Astrocyte (in vitro differentiated cells and primary cell): ENCODE measurements at places on chromosomes 16 and 17.

- DNase-seq, result peak; percentile 37
These were observed 324.7 kb downstream of the BCAS3 start for GRCh38 chr17:61002316-61002736.

DNA sequence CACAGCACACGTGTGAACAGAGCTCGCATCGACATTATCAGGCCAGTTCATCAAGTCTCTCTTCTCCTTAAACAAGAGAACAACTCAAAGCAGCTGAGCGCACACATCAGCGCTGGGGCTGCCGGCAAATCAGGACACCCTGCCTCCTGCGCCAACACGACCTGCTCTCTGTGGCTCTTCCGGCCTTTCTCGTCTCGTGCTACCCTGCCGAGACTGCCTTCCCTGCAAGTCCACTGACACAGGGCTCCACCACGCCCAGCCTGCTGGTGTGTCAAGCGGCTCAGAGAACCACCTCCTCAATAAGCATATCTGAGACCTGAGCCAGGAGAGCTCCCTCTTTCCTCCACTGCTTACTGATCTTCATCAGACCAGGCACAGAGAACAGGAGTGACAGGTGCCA lies 96.9 kb downstream of the ZNF778 start:
- DNase-seq, result no peak

DNA sequence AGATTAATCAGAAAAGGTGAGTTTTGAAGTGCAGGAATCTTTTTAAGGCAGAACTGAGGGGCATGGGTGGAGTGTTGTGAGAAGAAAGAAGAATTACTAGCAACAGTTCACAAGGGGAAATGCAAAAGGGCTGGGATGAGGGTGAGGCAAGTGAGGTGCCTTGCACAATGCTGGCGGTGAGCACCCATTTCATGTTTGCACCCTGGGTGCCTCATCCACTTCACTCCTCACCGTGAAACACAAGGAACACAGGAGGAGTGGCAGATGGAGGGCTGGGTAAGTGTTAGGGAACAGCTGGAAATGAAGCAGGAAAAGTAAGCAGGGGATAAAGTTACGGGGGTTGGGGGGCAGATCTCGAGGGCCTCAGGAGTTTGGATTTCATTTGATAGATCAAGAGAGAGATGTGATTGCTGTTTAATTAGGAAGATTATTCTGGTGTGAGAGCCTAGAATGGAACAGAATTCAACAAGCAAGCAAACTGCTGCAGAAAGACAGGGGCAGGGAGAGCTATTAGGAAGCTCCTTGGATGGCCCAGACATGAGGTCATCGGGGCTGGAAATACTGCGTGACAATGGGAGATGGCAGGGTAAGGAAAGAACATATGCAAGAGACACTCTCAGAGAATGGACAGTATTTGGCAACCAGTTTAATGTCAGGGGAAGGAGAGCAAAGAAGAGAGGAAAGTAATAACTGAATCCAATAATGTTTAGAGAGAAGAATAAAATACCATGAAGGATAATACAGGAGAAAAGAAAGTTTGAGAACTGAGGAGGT lies 8.3 kb upstream of the HEATR6 start:
- DNase-seq, result peak; percentile 40

- DNase-seq, result no peak
These were observed 5.1 kb downstream of the RAB37 start for GRCh38 chr17:74742153-74742515.

GRCh38 chr16:4515611-4516233 lies 22.9 kb downstream of the CDIP1 start:
- DNase-seq, result no peak

- DNase-seq, result no peak
These were observed 63.9 kb downstream of the RTN4RL1 start for GRCh38 chr17:1961189-1961588.

DNA sequence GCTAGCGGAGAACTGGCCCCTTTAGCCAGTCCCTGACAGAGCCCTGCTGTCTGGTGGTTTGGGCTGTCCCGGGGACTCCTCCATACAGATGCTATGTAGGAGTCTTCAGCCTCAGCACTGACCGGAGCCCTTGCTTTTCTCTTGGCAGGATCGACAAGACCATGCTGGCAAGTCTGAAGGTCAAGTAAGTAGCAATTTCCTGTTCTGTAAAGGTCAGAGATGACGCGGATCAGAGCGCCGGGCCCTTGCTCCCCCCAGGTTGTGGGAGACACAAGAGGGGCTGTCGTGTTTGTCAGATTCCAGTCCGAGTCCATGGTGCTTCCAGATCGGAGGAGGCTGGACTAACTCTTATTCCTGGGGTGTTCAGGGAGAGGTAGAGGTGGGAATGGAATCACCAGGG lies 4.1 kb downstream of the RAP1GAP2 start:
- no peak for DNase-seq

GRCh38 chr17:8747742-8748141 lies 3.1 kb upstream of the CCDC42 start:
- no peak for DNase-seq

GRCh38 chr16:11632455-11632939 lies 35.8 kb upstream of the SNN start:
- DNase-seq, result peak; percentile 86

DNA sequence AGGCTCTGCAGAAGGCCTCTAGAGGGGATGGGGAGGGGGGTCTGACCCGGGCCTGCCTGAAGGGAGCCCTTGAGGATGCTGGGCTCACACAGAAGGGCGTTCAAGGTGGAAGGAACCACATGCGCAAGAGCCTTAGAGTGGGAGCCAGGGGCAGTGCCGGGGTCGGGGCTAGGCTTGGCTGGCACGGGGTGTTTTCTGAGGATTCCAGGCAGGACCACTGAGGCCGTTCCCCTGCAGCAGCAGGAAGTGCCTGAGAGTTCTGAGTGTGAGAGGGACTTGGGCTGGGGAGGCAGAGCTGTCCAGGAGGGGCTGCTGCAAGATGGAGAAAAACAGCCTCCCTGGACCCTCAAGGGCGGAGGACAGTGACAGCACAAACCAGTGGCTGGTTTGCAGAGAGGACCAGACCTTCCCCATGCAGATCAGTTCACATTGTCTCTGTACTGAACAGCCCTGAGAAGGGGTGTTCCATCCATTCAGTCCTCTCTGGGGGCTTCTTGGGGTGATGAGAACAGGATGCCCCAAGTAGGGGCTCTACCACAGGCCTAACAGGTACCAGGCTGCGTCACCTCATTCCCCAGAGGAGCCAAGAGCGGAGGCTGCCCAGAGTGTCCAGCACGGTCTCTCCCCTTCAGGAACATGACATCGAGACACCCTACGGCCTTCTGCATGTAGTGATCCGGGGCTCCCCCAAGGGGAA lies 3.4 kb downstream of the NDRG4 start:
- no peak for DNase-seq

- peak; percentile 41 for DNase-seq
These were observed 18.5 kb upstream of the KCTD5 start for GRCh38 chr16:2663553-2664546.

- DNase-seq, result no peak
These were observed 180.9 kb downstream of the RPTOR start for GRCh38 chr17:80725517-80725916.

- DNase-seq, result no peak
These were observed 7.9 kb upstream of the SCNN1G start for GRCh38 chr16:23174622-23175021.

DNA sequence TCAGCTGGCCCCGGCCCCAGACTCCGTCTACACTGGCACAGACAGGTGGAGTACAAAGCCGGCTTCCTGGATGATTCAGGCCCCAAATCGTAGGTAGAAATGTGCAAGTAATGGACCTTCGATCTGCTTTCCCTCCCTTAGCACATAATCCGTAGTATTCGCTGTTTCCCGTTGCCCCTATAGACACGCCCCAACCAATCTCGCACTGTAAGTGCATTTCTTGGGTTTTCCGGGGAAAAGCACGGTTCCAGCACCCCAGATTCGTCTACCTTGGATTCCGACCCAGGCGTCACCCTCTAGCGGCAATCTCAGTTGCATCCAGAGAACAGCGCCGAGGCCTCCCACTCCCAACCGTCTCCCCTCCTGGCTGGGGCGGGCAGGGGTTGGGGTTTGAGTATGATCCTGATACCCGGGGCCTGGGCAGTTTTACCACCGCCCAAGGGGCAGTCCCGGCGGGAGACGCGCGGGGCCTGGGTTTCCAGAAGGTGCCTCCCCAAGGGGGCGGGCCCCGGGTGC lies 12.1 kb upstream of the FOXF1 start:
- no peak for DNase-seq

- DNase-seq, result no peak
These were observed 13.1 kb upstream of the ACE start for GRCh38 chr17:63463771-63464170.

GRCh38 chr16:79190542-79190941 lies 410.0 kb downstream of the MAF start:
- DNase-seq, result no peak

DNA sequence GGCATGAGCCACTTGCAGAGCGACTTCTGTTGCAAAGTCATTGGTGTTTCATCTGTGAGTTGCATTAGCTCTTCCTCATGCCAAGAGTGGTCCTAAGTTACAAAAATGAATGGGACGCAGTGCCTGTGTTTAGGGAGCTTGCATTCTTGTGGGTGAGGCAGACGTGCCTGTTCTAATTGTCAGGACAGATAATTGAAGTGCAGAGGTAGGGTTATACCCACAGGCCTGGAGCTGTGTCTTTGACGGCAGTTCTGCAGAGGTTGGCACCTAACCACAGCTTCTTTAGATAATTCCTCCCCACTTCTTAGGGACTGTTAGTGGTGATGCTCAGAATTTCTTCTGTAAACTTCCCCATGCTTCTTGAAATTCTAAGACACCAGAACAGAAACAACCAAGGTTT lies 307.1 kb downstream of the SNX29 start:
- no peak for DNase-seq

GRCh38 chr16:55398762-55399161 lies 74.8 kb downstream of the IRX6 start:
- DNase-seq, result no peak

DNA sequence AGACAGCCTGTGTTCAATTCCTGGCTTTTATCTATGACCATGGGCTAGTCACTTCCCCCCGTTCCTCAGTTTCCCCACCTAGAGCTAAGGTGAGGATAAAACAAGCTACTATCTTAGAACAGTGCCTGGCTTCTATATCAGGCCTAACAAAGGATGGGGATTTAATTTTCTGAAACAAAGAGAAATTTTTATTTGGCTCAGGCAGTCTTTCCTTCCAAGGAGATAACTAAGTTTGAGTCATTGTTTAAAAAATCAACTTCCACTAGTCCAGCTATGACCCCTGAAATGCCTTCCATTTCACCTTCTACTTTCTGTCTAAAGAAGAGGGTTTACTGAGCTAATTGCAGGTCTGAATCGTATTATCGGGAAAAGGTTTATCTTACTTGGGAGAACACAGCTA lies 99.0 kb downstream of the CMIP start:
- DNase-seq, result peak; percentile 38
